T-cell (primary cell): ENCODE measurements at places on chromosomes 7 and 10. TPM values are rescaled to one million over a fixed set of nuclear protein-coding genes. Genes with fewer than 3 reads are reported as not detected.
A peak's percentile ranks its signal among the peaks of the same experiment; 100 is the strongest.

The COL28A1 gene
- total RNA-seq, result 0.20 TPM

The LFNG gene
- 110 TPM for total RNA-seq

The SMO gene
- 1.7 TPM for total RNA-seq

The CPA5 gene
- total RNA-seq, result not detected

The SPDYE9 gene
- not detected for total RNA-seq

The EBLN1 gene
- not detected for total RNA-seq

The HTR7 gene
- not detected for total RNA-seq

The HOXA7 gene
- total RNA-seq, result not detected

The PRPS1L1 gene
- not detected for total RNA-seq

The UBE2D4 gene
- 6.7 TPM for total RNA-seq

DNA sequence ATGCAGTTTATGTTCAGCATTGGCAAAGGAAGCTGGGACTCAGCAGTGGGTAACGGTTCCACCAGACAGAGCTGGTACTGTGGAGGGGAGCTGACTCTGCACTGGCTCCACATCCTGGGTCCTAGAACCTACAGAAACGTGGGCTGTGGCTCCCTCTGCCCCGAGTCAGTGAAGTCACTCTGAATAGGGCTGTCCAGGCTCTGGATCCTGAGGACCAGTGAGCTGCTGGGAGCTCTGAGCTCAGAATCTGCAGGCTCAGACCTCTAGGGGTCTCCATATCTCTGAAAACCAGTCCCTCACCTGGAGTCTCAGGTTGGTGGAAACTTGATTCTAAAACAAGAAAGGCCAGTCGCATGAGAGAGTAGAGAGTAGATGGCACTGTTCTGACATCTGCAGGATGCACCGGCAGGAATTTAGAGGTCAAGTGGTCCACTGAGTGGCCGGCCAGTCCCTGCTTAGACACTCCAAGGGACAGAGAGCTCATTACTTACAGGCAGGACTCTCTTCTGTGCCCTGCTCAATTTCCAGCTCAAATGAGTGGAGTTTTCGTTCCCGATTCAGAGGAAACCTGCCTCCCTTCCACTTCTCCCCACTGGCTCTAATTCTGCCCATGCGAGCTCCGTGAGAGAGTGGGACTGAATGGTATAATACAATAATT is 18.6 kb downstream of the NPFFR1 start:
- DNase-seq, result no peak

DNA sequence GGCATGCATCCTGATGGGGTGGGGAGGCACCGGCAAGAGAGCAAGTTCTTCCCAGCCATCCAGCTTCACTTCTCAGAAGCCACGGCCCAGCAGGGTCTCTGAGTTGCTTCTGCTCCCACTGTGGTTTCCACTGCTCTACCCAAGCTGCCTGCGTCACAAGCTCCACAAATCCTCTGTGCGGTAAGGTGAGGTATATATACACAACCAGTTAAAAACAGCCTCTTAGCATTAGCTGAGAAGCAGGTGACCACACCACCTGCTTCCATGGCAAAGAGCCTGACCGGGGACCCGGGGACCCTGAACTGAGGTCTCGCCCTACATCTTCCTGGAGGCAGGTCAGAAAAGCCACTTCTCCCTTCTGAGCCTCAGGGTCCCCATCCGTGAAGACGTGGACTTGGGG is 46.9 kb upstream of the NPFFR1 start:
- no peak for DNase-seq

DNA sequence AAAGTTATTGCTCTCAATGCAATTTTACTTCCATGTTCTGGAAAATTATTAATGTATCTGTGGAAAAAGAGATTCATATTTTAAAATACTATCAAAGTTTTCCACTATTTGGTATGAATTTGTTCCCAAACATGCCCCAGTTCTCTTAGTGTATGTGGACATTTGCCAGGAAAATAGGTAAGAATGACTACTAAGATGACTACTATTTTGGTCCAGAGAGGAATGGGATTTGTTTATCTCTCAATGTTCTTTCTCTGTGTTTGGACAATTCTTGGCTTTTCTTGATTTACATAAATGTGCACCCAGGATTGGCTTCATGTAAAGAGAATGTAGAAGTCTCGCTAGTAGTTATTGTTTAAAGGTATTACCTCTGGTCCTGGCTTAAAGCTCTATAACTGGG is 60.3 kb upstream of the POT1 start:
- DNase-seq, result no peak

DNA sequence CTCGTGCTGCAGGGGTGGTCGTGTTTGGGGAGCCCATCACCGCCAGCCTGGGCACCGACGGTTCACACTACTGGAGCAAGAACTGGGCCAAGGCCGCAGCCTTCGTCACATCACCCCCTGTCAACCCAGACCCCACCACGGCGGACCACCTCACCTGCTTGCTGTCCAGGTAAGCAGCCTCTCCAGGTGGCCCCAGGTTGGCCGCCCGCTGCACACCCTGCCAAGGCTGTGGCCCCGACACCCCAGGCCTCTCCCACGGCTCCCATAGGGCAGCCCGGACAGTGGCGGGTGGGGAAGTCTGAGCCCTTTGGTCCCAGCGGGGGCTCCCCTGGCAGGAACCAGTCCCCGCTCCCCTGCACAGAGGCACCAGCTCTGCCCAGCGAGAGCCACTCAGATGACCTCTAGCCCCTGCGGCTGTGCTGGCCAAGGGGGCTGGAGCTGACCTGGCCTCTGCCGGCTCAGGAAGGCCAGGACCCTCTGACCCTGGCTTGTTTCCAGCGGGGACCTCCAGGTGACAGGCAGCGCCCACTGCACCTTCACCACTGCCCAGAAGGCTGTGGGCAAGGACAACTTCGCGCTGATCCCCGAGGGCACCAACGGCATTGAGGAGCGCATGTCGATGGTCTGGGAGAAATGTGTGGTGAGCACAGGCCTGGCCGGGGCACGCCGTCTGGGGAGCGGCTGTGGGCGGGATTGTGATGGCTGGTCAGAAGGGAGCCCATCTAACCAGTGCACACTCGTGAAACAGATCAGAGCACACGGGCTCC is 13.8 kb downstream of the DPYSL4 start:
- no peak for DNase-seq

- DNase-seq, result no peak
These were observed 24.0 kb downstream of the GSTO2 start for GRCh38 chr10:104293011-104293410.

- peak; percentile 24 for DNase-seq
These were observed 32.7 kb upstream of the RASGEF1A start for GRCh38 chr10:43299579-43299978.

GRCh38 chr10:58775960-58776567 is 263.4 kb downstream of the BICC1 start:
- no peak for DNase-seq

DNA sequence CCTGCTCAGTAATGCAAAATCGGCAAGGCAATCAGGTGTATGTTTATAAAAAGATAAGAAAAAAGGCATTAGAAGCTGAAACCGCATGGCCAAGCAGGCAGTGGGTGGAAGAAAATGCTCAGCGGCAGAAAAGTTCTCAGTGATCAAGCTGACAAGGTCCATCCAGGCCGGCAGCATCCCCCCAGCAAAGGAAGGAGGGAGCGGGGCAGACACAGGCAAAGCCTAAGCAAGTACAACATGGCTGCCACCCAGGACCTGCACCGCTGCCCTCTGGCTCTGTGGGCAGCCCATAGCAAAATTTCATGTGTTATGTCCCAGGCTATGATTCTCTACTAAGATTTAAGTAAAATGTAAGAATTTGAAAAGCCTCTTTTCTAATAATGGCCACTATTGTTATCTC is 45.4 kb downstream of the MRPS24 start:
- DNase-seq, result no peak

- DNase-seq, result no peak
These were observed 48.5 kb upstream of the LRRTM3 start for GRCh38 chr10:66877361-66877760.

- no peak for DNase-seq
These were observed 32.1 kb downstream of the LOXL4 start for GRCh38 chr10:98235846-98236245.

- no peak for DNase-seq
These were observed 37.7 kb downstream of the SNX13 start for GRCh38 chr7:17902599-17902998.

DNA sequence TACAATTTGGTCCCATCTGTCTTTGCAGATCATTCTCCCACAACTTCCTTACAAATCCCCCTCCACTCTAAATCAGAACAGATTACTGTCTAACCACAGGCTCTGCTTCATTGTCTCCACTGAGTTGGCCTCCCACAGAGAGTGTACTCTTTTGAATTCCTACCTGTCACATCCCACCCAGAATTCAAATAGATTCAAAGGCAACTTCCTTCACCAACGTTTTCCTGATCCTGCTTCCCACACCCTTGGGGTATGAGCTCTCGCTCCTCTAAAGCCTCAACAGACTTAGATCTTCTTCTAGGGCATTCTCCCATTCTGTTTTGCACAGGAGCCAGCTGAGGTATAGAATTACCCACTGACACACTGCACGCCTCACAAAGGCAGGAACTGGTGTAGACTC is 197.8 kb upstream of the CDCA7L start:
- no peak for DNase-seq

DNA sequence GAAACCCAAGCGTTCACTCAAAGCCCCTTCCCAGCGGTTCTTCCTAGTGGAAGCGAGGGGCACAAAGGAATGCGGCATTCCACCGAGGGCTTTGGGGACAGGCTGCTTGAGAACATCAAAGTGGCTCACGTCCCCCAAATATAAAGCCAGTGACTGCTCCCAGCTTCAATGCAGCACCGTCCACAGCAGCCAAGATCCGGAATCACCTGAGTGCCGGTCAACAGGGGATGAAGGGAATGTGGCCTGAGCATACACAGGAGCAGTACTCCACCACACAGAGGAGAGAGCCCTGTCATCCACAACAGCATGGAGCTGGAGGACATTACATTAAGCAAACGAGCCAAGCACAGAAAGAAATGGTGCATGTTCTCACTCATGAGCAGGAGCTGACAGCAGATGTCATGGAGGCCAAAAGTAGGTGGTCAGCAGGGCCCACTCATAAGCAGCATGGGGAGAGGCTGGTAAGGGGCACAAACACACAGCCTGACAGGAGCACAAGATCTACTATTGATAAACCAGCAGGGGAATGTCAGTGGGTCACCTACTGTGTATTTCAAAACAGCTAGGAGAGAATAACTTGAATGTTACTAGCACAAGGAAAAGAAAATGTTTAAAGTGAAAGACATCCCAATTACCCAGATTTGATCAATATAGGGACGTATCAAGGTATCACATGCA is 79.5 kb downstream of the DIP2C start:
- no peak for DNase-seq

DNA sequence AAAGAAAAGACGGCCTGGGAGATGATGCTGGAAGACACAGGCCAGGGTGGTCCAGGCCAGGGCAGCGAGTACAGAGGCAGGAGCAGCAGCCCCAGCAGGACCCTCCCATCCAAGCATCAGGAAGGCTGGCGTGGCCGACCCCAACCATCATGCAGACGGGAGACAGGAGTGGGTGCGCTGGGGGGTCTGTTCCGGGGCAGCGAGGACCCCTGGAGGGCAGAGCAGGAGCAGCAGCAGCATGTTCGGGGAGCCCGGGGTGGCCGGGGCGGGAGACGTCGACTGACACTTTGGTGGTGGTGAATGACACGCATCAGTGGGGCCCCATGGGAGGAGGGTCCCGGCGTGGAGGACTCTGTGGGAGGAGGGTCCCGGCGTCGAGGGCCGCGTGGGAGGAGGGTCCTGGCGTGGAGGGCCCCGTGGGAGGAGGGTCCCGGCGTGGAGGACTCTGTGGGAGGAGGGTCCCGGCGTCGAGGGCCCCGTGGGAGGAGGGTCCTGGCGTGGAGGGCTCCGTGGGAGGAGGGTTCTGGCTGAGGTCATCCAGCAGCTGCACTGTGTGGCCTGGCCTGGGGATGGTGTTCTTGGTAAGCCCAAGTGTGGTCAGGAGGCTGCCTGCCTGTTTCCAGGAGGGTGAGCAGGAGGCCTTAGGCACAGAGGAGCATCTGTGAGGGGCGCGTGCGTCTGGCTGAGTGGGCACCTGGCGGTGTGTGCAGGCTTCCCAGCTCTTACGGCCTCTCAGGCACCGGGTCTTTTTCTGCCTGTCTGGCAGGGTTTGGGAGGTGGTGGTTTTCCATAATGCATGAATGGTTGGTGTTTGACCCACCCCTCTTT is 38.9 kb downstream of the FAM20C start:
- no peak for DNase-seq

GRCh38 chr10:127428385-127428980 is 120.6 kb upstream of the NPS start:
- no peak for DNase-seq

GRCh38 chr7:117319181-117319580 is 3.7 kb downstream of the WNT2 start:
- DNase-seq, result no peak

DNA sequence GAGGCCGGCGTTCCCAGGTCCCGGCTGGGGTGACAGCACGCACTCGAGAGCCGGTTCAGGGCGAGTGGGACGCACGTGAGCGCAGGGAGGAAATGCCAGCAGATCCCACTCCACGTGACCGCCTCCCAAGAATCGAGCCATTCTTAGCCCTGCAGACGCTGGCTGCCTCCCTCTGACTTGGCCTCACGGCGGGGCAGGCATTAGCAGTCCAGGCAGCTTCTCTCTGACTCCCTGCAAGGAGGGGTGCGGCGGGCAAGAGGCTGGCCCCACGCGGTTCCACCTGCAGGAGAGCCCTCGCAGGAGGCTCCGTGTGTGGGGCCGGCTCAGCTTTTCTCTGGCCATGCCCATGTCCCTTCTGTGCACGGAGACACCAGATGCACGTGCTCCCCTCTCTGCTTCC is 10.1 kb downstream of the GPR146 start:
- no peak for DNase-seq

DNA sequence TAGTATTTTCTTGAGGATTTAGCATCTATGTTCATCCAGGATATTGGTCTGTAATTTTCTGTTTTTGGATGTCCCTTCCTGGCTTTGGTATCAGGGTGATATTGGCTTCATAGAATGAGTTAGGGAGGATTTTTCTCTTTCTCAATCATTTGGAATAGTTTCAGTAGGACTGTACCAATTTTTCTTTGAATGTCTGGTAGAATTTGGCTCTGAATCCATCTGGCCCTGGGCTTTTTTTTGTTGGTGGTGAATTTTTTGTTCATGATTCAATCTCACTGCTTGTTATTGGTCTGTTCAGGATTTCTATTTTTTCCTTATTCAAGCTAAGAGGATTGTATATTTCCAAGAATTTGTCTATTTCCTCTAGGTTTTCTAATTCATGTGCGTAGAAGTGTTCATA is 192.7 kb downstream of the KIF20B start:
- no peak for DNase-seq

GRCh38 chr10:62380016-62380415 is 5.8 kb downstream of the ZNF365 start:
- DNase-seq, result no peak

- DNase-seq, result no peak
These were observed 147.6 kb upstream of the CSTF2T start for GRCh38 chr10:51846856-51847506.

- DNase-seq, result no peak
These were observed 144.8 kb upstream of the KLF14 start for GRCh38 chr7:130878785-130879184.

DNA sequence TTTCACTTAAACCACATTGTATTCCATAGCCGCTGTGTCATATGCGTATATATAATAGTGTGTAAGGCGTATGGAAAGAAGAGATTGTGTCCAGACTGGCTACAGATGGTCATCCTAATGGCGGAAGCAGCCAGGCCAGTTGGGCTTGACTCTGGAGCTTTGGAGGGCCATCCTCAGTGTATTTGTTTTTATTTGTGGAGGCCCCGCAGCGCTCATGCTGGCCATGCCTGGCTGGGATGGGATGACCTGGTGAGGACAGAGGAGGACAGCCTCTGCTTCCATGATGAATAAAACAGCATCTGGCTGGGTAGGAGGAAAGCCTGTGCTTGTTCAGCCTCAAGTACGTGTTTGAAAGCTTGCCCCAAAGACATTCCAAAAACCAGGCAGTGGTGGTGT is 220.3 kb downstream of the EBF3 start:
- no peak for DNase-seq
